ENCODE measurements at places on chromosomes 5 and 9.

DNA sequence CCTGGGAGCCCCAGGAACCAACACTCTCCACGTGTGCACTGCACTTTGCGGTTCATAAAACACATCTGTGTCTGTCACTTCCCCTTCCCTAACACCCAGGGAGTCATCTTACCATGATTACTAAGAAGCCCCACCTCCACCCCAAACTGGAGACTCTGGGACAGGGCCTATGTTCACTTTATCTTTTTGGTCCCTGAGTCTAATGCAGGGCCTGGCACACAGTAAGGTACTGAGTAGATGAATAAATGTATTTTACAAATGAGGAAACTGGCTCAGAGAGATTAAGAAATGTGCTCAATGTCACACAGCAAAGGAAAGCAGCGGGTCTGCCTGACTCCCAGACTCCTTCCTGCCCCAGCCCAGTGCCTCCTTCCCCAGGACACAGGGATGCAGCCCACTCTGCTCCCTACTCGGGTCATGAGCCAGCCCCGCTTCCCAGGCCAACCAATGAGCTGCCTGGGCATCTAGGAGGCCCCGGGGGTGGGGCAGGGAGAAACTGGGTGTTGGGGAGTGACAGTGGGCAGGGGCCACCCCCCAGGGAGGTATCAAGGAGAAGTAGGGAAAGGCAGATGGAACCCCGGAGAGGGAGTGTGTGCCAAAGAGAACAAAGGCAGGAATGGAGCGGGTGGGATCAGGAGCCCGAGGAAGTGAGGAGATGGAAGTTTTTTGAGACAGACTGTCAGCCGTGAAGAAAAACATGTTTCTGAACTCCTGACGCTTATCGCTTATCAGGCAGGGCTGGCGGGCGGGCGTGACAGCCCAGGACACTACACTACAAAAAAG is 30.5 kb downstream of the SHB start:
- no peak for DNase-seq

DNA sequence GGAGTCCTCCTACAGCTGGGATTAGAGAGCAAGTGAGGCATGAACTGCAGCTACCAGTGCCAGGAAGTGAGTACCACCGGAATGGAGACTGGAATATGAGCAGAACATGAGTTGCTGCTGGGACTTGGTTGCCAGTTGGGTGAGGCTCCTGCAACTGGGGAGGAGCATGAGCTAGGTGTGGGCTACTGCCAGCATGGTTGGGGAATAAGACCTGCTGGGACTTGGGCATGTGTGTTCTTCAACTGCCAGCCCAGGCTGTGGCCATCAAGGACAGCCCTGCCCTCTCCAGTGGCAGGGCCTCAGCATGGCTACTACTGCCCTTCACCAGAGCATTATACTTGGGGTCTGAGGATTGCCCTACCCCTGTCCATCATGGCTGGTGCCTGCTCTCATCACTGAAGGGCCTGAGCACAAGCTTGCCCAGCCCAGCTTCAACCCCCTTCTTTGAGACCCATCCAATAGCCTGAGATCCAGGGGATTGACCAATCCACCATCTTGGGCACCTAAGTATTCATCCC is 665.0 kb downstream of the ELAVL2 start:
- no peak for DNase-seq

- DNase-seq: no peak
These were observed 115.9 kb upstream of the MINAR2 start for GRCh38 chr5:129631961-129632360.

DNA sequence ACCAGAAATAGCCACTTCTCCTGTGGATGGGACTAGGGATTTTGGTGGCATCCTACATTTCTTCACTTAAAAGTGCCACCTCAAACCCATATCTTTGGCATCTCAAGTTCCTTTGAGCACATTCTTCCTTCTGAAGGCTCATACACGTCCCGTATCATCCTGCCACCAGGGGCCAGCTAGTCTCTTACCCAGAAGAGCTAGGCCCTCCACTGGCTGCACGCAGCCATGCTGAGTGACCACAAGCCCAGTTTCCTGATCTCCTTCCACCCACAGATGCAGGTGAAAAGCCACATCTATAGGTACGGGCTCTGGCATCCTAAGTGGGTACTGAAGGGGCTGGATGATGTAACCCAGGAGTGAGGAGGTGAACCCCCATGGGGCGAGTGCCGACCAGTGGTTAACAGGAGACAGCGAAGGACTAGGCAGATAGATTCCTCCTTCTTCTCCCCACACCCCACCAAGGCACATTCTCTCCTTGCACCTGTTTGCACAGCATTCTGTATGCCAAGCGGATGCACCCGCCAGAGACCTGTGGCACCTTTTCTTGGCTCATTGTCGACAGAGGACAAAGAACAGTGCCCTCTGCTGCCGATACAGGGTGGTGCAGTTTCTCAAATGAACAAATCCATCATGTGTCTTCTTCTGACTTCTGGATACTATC is 14.4 kb upstream of the SCGB3A1 start:
- peak; percentile 55 for DNase-seq

DNA sequence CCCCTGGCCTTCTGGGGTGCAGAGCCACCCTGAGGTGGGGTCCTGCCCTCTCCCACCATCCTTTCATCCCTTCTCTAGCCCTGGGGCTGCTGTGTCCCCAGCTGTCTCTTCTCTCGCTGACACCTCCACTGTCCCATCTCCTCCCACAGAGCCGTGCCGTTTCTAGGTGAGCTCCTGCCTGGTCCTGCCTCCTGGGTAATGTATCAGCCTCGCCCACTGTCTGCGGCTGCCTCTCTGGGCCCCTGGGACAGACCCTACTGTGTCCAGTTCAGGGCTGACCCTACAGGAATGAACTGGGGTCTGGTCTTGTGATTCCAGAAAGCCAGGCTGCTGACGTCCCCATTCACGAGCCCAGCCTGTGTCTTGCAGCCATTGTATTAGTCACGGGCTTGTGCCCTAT is 4.1 kb downstream of the PAEP start:
- DNase-seq: no peak

- DNase-seq: peak; percentile 28
These were observed 589 bp downstream of the RIC1 start for GRCh38 chr9:5629312-5630080.

- no peak for DNase-seq
These were observed 153.5 kb downstream of the TTLL11 start for GRCh38 chr9:121939643-121940042.

Measured in cerebellum (tissue), 4 donors.